ENCODE measurements at places on chromosomes 13 and 19. TPM values are rescaled to one million over a fixed set of nuclear protein-coding genes. Genes with fewer than 3 reads are reported as not detected.

GRCh38 chr13:110929104-110929777, 14.4 kb upstream of the ANKRD10 start:
- DNase-seq, result no peak

Gene SHANK1
- polyA plus RNA-seq, result 38.7 TPM

GRCh38 chr13:44555207-44555606, 20.9 kb downstream of the TSC22D1 start:
- no peak for DNase-seq

DNA sequence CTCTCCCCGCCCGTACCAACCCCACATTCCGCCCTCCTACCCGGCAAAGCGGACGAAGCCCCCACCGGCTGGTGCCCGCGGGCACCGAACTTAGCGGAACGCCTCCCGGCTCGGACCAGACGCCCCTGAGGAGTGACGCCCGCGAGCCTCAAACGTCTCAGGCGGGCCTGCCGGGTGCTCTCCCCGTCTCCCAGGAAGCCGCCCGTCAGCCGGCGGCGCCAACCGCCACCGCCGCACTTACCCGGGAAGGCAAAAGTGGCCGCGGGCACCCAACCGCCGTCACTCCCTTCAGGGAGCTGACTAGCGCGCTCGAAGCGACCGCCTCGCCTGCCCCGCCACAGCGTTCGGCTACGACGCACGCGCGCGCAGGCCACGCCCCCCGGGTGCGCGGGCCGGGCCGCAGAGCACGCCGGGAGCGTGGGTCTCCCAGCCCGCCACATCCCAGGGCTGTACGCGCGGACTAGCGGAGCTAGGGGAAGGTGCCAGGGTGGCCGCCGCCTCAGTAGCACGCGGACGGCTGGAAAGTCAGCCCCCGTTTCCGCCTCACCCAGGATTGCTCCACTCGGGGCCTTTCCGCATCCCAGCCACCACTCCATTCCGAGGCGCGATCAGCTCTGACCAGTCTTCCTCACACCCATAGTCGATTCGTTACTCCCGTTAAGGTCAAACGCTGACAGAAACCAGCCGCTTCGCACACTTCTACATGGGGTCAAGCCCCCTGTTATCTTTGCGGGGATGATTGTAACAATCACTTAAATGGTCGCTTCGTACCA, at the start of gene TEX30:
TEX30 (minus strand) TSS at position 346 of the 773 bp plus-strand sequence. CDS start 3,760 bp downstream, outside the sequence.
- peak; percentile 92 for DNase-seq

- no peak for DNase-seq
Observed at GRCh38 chr13:112896736-112897602, 72.0 kb upstream of the MCF2L start.

Gene LRRC8E
- polyA plus RNA-seq, result not detected

Gene SH2D3A
- 1.4 TPM for polyA plus RNA-seq

DNA sequence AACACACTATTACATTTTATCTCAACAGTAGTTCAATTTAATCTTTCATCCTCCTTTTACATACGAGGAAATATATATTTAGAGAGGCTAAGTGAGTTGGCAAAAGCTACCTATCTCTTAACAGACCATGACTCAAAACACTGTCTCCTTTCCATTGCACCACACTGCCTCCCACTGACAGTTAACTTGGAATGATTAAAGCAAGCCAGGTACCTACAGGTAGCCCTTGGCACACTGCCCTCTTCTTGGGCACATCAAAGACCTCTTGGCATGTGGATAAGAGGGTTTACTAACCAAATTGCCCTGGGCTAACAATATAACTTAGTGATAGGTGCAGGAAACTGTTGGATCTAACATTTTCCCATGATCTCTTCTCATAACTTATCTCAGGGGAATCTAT, 1.8 kb downstream of the ABHD13 start:
- DNase-seq, result no peak

Gene COX7A1
- polyA plus RNA-seq, result 221 TPM

GRCh38 chr13:59834801-59835200, 328.9 kb downstream of the DIAPH3 start:
- DNase-seq, result no peak

Gene CTU1
- 4.2 TPM for polyA plus RNA-seq

DNA sequence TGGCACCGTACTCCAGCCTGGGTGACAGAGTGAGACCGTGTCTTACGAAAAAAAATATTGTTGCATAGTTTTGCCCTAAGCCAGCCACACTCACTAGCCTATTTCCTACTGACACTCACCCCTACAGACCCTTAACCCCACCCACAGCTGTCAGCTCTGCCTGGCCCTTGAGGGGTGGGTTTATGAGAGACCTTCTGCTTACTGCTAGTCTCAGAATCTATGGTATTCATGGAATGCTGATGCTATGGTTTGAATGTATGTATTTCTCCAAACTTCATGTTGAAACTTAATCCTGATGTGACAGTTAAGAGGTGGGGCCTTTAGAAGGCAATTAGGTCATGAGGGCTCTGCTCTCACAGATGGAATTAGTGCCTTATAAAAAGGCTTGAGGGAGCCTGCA, 79.2 kb upstream of the LRCH1 start:
- DNase-seq, result no peak

DNA sequence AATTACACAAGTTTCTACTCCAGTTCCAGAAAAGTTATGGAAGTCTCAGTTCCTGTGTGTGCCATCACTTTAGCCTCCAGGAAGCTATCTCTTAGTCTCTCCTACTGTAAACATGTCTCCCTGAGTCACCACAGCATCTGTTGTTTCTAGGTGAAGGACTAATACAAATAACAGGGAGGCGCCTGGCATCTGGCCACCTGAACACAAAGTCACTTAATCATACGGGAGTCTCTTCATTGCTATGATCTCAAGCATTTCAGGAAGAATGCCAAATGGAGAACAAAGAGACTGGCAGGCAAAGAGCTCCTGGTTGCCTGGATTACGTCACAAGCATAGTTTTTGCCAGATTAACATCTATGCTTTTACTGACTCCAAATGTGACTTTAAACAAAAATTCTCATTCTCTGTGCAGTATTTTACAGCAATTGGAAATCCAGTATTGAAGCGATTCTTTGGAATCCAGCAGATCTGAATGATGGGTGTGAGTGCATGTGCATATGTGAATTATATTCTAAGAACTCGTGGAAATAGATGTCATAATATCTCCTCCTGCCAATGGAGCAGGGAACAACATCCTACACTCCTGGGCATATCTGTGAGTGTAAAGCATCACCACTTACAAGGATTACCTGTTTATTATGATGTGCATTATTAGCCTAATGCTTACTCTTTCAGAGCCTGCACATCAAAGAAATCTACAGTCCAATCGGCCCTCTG, 572.8 kb downstream of the PCDH9 start:
- peak; percentile 79 for DNase-seq
